OCI-LY7 (cell line): ENCODE measurements at places on chromosomes 11 and 22.
A peak's percentile ranks its signal among the peaks of the same experiment; 100 is the strongest.

GRCh38 chr11:75513250-75513649, 12.5 kb downstream of the GDPD5 start:
- no peak for DNase-seq

DNA sequence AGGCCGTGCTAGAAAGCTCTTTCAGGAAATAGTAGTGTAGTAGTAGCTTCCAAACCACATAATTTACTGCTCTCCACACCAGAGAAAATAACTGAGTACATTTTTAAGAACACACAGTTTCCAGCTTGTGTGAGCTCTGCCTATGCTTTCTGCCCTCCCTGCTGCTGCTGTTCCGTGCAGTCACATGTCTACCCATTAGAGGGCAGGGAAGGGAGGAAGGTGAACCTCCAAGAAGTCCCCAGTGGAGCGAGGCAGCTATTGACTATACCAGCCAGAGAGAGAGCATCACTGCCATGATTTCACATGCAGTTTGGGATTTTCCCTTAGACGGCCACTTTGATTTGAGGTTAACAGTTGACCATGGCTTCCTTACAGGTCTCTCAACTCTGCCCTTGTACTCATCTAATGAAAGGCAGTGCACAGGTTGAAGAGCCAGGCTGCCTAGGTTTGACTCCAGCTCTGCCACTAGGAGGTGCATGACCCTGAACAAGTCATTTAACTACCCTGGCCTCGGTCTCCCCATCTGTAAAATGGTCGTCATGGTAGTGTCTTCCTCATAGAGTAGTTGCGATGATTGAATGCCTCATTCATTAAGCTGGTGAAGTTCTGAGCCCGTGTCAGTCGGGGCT, 19.7 kb upstream of the CTTN start:
- DNase-seq, result no peak

GRCh38 chr11:134536219-134536618, 124.2 kb upstream of the B3GAT1 start:
- DNase-seq, result no peak

- DNase-seq, result no peak
Observed at GRCh38 chr11:26860895-26861294, 133.0 kb upstream of the FIBIN start.

- DNase-seq, result no peak
Observed at GRCh38 chr22:39234867-39235687, 9.7 kb downstream of the PDGFB start.

- DNase-seq, result no peak
Observed at GRCh38 chr11:110935018-110935640, 222.9 kb upstream of the ARHGAP20 start.

GRCh38 chr11:47348859-47349258, 3.6 kb downstream of the MYBPC3 start:
- peak; percentile 54 for DNase-seq
